Fibroblast of the aortic adventitia (primary cell): ENCODE measurements at places on chromosomes 12 and 14.

GRCh38 chr12:104604995-104605675 lies 148.4 kb downstream of the CHST11 start:
- DNase-seq = no peak

- no peak for DNase-seq
Observed at GRCh38 chr12:72191761-72192160, 80.4 kb upstream of the TRHDE start.

DNA sequence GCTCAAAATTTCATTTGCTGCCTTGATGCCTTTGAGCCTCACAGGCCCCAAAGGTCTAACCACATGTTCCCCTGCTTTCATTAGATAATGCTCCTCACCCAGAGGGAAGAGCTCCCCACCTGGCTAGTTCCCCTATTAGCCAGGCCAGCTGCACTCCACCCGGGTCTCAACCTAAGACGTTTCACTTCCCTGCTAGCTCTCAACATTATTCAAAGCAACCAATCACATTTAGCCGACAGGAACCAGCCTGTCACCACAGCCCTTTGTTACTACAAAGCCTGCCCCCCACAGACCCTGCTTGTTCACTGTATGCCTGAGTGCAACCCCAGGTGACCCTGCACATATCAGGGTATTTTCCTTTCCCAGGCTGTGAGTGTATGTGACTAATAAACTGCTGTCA lies 78.6 kb downstream of the SLC15A5 start:
- DNase-seq = no peak

DNA sequence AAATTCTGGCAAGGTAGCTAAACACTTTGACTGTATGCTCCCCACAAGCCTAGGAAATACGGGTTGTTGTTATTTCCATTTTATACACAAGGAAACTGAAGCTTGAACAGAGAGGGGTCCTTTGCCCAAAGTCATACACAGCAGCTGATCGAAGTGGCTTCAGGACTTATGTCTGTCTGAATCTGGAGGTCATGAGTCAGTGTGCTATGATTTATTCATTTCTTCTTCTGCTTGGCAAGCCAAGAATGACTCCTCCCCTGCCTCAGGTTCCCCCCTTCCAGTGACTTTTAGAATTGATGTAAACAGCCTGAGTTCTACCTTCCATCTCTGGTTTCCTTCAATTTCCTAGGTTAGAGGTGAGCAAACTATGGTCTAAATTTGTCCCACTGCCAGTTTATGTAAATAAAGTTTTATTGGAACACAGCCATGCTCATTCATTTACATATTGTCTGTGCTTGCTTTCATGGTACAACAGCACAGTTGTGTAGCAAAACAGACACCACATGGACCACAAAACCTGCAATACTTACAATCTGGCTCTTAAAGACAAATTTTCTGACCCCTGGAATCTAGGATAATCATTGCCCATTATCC lies 34.9 kb upstream of the WSCD2 start:
- DNase-seq = no peak

- DNase-seq = no peak
Observed at GRCh38 chr14:104115131-104115600, 23.2 kb upstream of the KIF26A start.

GRCh38 chr14:21334202-21334906 lies 49.5 kb downstream of the SUPT16H start:
- no peak for DNase-seq

- DNase-seq = no peak
Observed at GRCh38 chr14:69204753-69205152, 13.5 kb downstream of the EXD2 start.

GRCh38 chr12:109680264-109681005 lies 33.2 kb upstream of the FAM222A start:
- DNase-seq = no peak

DNA sequence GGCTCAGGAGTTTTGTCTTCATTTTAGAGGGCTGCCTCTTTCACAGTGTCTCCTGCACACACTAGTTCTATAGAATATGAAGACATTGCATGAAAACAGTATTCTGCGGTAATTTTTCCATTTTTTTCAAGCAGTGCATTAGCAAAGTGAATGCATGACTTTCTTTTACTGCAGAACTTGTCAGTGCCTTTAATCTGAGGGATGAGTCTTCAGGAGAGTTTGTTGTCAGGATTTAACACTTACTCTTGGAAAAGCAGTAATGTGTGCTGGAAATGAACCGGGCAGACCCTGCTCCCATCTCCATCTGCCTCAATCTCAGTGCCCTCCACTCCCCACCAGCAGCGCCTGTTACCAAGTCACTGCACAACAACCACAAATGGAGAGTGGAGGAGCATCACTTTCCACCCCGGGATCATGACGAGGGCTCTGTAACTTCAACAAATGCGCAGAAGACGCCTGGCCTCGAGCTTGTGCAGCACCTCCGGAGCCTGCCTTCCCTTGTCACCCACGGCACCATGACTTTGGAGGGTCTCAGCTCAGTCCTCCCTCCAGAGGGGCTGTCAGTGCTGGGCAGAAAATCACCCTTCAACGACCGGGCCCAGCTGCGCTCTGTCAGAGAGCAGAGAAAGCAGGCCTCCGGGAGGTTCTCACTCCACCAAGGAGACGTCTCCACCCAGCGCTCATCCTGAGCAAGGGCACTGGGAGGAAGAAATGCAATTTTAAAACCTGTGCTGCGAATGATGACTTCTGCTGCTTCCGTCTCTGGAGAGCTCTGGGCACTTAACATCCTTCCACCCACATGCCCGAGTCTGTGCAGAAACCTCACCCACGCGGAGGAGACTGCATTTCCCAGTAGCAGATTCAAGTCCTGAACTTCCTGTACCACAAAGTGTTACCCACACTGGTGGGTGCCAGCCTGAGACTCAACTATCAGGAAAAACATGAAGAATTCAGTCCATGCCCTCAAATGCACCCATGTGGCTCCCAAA lies 255.7 kb downstream of the ADGRD1 start:
- DNase-seq = no peak

GRCh38 chr12:122635471-122635870 lies 67.7 kb downstream of the HCAR2 start:
- no peak for DNase-seq

GRCh38 chr14:84273181-84273580 lies 1256.8 kb upstream of the FLRT2 start:
- DNase-seq = no peak

DNA sequence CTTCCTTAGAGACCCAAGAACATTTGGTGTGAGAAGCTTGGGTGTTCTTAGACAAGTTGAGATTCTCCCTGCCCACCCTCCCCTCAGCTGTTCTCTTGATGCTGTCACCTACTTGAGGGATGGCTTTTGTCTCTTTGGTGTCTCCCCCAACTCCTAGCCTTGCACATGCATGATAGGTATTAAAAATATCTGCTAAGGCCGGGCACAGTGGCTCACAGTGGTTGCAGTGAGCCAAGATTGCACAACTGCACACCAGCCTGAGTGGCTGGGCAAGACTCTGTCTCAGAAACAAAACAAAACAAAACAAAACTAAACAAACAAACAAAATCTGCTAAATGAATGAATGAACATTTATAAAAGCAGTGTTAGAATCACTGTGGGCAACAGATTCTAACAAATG lies 261.1 kb downstream of the AKAP6 start:
- DNase-seq = no peak

DNA sequence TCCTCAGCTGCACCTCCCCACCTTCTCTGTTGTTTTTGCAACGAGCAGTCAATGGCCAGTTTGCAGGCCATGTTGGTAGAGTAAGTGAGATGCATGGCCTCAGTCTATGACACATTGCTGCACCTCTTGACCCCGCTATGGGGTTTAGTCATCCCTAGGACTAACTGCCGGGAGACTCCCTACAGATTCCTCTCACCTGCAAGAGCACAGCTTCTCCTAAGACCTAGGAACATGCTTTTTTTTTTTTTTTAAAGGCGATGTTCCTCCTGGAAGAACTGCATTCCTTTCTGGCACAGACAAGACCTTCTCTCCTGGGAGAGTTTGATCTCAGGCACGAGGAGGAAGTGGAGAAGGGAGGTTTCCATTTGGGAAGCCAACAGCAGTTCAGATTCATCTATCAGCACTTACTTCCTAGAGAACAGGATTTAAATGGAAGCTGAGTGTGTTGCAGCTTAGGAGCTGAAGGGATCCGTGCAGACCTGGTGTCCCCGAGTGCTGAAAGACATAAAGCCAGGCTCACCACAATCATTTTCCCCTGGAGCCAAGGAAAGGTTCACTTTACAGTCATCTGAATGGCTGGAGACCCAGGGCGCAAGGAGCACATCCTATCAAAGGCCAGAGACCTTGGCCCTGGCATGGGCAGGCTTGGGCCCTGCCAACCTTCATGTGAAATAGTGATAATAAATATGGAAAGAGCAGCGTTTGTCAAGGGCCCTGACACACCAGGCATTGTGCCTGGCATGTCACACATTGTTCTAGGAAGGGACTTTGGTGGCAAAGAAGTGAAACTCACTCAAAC lies 104.1 kb downstream of the LGMN start:
- DNase-seq = peak; percentile 42

- DNase-seq = no peak
Observed at GRCh38 chr12:52521568-52522266, 1.5 kb upstream of the KRT5 start.

DNA sequence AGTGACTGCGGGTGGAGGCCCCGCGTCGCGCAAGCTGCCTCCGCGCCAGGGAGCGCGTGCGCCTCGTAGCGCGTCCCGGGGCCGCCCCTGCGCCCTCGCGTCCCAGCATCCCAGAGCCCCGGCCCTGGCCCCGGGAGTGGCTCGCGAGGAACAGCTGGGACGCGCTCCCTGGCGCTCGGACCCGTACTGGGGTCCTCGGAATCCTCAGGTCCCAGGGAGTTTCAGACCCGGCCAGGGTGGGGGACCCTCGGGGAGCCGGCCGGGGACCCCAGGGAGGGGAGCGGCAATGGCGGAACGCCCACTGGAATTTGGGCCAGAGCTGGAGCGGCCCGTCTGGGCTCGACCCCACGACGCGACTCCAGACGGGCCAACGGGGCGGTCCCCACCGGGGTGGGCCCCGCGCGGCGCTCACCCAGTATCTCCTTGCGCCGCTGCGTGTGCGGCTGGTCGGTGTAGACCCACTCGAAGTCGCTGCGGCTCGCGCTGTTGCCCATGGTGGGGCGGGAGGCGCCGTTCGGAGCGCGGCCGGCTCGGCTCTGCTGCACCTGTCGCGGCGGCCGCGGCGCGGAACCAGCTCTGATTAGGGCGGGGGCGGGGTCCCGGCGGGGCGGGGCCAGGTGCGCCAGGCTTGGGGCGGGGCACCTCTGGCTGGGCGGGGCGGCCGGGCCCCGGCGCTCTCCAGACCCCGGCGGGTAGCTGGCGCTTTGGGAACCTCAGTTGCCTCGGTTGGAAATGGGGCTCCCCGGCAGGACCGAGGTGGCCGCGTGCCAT lies at the start of gene DEGS2:
TSS of gene DEGS2 (minus strand) at position 552 of the 771 bp plus-strand sequence. CDS start at position 494, 58 bp downstream.
- no peak for DNase-seq

DNA sequence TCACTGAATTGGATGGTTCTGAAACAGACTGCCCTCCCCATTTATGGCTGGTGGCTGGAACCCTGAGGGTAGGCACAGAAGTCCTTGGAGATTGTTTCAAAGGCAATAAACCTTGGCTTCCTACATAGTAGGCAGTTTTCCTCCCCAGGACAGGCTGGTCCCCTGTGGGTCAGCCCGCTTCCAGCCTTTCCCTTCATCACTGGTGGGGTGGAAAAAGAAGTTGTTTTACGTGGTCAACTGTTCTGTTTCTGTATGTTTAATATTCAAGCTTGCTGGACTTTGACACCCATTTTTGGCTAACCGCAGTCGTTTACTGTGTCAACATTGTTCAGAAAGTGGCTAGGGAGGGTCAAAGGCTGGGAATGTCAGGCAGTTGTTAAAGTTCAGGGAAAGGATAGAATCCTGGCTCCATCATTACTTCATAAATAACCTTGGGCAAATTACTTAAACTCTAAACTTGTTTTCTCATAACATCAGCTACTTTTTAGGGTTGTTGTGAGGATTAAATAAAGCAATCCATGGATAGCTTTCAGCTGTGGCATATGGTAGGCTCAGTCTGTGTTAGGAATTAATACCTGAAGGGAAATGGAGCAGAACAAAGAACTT lies 2.4 kb downstream of the KLHDC2 start:
- no peak for DNase-seq

GRCh38 chr12:45349916-45350315 lies 134.0 kb downstream of the ANO6 start:
- no peak for DNase-seq

- peak; percentile 56 for DNase-seq
Observed at GRCh38 chr12:6752167-6752920, 597 bp downstream of the MLF2 start.

DNA sequence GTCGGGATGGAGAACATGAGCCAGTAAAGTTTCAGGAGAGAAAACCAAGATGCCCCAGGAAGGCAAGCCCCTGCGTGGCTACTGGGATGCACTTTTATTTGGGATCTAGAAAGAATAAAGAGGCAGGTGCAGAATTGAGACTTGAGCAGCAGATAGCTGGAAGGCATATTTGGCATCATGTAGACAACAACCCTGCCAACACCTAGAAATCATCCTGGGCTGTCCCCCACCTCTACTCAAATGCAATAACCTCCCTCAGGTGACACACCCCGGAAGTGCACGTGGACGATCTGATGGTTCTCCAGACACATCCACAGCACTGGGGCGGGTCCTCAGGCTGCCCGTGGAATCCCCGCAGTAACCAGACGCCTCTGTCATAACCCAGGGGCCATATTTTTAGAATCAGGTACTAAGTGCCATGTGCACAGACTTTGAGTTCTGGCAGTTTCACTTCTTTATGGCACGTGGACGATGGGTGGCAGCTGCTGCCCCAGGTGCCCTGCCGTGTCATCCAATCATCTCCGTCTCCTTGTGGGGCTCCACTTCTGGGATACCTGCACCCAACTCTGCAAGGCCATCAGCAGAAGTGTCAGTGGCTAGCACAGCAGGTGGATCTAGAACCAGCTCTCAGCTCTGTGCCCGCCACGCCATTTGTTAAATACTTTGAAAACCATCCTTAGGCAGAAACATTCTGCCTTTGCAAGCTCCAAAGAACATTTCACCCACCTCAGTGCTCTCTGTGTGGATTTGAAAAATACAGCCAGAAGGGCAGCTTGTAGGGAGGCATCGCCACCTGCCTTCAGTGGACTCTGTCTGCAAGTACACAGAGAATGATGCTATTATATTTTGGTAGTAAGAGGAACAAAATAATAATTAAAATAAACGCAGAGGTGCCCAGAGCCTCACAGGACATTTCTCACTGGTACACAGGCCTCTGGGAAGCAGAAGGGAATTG lies 771.7 kb upstream of the TMEM132C start:
- DNase-seq = no peak

GRCh38 chr14:87656315-87656714 lies 336.7 kb downstream of the GALC start:
- peak; percentile 30 for DNase-seq

DNA sequence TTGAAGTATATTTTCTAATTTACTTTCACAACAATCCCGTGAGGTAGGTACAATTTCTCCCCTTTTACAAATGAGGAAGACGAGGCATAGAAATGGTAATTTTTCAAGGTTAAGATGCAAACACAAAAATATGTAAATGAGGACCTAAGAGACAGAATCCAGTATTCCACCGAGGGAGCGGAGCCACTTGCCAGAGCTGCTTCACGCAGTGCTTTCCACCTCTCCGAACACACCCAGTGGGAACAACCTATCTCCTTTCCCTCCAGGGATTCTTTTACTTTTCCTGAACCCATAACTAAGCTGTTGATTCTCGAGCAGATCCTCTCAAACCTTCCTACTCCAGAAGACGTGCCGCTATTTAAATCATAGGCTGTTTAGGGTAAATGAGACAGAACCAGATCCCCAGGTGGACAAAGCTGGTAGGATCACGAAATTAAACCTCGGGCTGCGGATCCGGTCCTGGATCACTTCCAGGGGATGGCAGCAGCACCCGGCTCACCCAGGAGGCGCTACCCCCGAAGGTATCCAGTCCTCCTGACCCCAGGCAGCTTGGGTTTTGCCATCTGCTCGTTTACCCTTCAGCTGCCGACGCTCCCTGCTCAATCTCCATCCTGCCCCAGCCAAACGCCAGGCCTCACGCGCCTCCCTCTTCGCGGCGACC lies 1.5 kb downstream of the DDHD1 start:
- DNase-seq = peak; percentile 57
